ENCODE measurements at places on chromosomes 4 and X.

- DNase-seq, result no peak
These were observed 344.7 kb downstream of the PABPC4L start for GRCh38 chr4:133856731-133857355.

GRCh38 chr4:88600176-88600838 is 8.0 kb downstream of the HERC3 start:
- no peak for DNase-seq

DNA sequence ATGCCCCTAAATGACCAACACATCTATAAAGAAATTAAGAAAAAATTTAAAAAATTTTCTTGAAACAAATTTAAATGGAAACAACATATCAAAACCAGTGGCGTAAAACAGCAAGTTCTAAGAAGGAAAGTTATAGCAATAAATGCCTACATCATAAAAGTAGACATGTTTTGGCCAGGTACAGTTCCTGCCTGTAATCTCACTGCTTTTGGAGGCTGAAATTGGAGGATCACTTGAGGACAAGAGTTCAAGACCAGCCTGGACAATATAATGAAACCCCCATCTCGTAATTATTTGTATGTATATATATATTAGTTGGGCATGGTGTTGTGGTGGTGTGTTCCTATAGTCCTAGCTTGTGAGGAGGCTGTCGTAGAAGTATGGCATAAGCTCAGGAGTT is 672.4 kb upstream of the GRID2 start:
- DNase-seq, result no peak

- peak; percentile 9 for DNase-seq
These were observed 67.7 kb upstream of the SPANXN2 start for GRCh38 chrX:143788265-143788664.

- no peak for DNase-seq
These were observed 95.6 kb upstream of the PRR32 start for GRCh38 chrX:126723881-126724280.

DNA sequence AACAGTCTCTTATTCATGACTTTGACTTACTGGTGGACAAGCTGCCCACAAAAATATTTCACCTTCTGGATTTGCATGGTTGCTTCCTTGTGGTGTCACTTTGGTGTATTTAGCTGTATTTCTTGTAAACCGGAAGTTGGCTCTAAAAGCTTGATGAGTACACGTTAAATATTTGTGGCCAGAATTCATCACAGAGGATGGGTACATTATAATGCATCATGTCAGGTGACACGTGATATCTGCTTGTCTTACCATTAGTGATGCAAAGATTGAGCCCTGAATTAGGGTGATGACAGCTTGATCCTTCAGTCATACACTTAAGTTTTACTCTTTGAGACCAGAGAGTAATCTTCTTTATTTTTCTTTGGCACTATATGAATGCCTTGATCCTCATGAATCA is 188.3 kb upstream of the RPS6KA3 start:
- DNase-seq, result no peak

- no peak for DNase-seq
These were observed 11.8 kb upstream of the RTL5 start for GRCh38 chrX:72143609-72143907.

DNA sequence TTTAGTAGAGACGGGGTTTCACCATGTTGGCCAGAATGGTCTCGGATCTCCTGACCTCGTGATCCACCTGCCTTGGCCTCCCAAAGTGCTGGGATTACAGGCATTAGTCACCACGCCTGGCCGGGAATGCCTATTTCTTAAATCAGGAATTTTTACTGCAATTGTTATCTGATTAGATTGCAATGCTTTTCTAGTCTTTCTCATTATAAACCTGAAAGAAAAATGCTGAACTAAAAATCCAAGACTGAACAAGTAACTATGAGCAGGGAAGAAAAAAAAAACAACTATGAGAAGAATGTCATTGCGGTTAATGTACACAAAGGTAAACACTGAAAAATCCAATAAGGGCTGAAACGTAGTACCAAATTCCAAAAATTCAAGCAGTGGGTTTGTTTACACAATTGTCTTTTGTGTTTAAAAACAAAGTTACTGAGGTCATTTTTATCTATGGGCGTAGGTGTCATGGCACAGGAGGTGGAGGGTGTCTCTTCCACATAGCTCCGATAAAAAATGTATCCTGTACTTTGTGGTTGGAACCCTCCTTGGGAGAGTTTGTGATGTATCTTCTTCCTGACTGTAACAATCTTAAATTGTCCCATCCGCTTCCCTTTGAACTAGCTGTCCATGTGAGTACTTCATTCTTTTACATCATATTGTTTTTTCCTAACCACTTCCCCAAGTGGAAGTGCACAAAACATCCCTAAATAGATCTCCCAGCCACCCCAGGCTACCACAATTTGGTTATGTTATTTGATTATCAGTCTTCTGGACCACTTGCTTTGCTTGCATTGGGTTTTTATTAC is 11.1 kb upstream of the TMEM156 start:
- DNase-seq, result no peak

DNA sequence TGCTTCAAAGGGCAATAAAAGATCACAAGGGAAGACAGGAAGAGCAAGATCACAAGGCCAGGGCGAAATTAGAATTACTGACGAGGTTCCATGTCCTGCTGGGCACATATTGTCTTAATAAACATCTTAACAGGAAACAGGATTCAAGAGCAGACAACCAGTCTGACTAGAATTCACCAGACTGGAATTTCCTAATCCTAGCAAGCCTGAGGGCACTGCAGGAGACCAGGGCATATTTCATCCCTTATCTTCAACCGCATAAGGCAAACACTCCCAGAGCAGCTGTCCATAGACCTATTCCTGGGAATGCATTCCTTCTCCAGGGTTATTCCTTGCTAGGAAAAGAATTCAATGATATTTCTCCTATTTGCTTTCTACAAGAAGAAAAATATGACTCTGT is 12.4 kb upstream of the TDO2 start:
- no peak for DNase-seq

GRCh38 chrX:67917421-67918010 is 373.7 kb downstream of the AR start:
- no peak for DNase-seq

GRCh38 chr4:161906836-161907589 is 256.8 kb downstream of the FSTL5 start:
- no peak for DNase-seq

DNA sequence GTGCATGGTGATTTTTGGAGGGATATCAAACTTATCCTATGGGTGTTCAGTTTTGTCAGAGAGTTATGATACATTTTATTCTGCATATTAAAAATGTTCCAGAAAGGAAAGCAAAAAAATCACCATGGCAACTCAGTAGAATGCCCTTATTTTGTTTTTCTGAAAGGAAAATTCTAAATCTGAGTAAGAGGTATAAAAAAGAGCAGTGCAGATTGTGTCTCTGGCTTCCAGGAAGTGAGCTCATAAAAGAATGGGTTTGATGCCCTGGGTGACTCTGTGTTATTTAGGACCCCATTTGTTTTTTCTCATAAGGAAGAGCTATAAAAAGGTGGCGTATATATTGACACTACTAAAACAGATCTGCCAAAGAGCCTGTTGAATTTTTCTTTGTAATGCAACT is 128.8 kb downstream of the UCHL1 start:
- DNase-seq, result no peak

GRCh38 chrX:95675794-95676193 is 1008.8 kb upstream of the DIAPH2 start:
- no peak for DNase-seq

DNA sequence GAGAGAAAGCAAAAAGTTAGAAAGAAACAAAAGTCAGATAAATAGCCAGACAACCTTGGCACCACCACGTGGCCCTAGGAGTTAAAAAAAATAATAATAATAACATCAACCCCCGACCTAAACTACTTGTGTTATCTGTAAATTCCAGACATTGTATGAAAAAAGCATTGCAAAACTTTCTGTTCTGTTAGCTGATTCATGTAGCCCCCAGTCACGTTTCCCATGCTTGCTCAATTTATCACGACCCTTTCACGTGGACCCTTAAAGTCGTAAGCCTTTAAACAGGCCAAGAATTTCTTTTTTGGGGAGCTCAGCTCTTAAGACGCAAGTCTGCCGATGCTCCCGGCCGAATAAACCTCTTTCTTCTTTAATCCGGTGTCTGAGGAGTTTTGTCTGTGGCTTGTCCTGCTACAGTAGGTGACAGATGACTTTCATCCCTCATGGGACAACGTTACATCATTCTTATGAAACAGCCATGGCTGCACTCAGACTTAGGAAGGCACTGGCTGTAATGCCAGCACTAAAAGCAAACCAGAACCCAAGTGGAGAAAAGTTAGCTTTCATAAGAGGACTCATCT is 520 bp downstream of the ACOX3 start:
- no peak for DNase-seq

DNA sequence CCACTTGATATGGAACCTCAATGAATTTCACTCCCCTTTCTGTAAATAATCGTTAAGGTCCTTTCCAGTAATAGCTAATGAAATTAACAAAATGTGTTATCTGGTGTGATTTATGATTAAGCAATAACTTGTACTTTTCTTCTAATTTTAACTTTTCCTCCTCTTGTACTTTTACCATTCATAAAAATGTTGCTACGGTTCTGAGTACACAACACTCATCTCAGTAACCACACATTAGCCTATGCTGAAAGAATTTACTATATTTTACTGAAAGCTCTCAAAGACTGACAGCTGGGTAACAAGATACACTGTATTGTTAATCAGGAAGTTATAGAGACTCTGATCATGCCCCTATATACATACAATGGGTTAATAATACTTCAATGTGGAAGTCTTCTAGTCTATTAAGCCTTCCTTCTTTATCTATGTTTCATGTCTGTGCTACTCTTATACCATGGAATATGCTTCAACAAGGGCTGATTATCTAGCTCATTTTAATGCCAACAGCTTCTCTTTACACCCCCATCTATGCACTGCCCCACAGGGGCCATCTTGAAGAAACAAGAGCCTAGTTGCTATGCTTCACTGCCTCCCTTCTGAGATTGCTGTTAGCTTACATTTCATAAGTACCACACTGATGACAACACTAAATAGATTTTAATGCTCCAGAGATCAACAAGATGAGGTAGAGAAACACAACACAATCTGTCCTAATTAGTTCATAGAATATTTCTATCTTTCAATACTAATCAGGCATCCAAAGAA is 39.1 kb downstream of the LAMP2 start:
- DNase-seq, result no peak

- DNase-seq, result no peak
These were observed 146.2 kb downstream of the PRSS12 start for GRCh38 chr4:118206627-118207026.

DNA sequence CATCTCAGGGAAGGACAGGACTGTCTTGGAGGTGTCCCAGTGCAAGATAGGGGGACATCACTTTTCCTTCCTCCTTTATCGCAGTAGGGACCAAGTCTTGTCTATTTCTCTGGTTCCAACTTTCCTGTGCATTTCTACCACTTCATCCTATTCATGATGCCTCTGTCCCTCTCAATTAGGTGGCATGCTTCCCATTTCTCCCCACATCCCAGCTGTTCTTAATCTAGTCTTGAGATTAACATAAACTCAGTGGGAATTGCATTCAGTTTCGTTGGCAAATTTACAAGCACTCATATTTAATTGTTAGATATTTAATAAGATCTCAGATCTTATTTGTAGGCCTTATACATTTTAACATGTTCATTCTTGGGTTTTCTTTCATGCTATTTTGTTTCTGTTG is 15.7 kb upstream of the ODAM start:
- no peak for DNase-seq

DNA sequence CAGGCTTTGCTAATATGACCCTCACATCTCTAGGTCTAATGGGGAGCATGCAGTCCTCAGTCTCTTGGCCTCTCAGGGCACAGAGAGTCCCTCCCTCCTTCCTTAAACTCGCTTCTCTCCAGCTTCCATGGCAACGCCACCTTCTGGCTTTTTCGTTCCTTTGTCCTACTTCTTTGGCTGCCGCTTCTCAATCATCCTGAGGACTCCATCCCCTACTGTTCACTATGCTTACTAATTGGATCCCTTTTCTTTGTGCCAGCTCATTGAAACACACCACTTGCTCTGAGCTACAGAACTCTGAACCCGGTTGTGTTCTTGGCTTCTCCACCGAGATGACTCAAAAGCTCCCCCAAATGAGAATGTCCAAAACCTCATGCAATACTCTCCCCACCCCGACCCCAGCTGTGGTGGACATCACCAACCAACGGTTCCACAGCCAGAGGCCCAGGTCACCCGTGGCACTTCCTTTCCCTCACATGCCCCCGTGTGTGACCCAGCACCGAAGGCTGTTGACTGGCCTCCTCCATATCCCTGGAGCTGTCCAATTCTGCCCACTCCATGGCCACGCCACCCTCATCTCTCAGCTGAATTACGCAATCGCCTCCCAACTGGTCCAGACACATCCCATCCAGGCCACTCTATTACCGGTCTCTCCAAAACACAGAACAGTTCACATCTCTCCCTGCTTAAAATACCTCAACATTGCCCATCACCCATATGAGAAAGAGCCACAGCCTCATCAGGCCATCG is 34.7 kb downstream of the CRMP1 start:
- DNase-seq, result no peak

DNA sequence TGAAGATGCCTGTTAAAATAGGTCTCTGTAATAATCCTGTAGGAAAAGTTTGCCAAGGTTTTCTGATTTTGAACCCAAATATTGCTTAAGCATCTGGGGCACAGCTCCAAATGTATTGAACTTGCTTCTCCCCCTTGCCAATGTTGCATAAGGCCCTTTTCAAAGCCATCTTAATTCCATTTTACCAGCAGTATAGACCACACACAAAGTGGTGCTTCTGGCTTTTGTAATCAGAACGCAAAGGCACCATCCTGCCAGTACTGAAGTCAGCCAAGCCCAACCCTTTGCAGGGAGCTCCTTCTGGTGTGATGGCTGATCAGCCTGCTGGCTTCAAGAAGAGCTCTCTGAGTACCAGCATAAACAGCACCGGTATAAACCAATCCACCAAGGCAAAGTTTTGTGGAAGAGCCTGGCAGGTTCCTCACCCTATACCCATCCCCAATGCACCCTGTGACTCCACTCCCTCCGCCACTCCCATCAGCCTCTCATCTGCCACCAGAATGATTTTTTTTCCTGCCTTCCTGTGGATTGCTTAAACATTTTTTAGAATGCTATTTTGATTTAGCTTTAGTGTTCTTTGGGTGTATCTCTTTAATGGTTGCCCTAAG is 39.2 kb upstream of the USP9X start:
- no peak for DNase-seq

- DNase-seq, result no peak
These were observed 252.9 kb upstream of the TTC29 start for GRCh38 chr4:147198411-147199051.

DNA sequence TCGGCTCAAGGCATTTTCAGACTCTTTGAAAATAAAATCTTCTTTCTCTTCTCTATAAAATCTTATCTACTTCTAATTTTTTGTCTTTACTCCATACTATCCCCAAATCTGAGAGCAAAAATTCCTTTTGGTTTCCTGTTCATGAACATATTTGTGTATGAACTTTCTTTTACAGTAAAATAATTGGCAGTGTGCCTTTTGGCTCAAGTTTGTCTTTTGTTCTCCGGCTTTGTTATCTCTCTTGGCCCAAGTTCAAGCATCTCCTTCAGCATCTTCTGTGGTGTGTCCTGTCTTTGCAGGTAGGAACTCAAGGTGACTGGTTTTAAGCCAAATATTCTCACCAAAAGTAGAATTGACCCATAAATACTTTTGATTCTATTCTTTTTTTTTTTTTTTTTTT is 276.6 kb upstream of the FAT1 start:
- DNase-seq, result no peak

All from epithelial cell of proximal tubule (primary cell).